ENCODE measurements at places on chromosomes 12 and 14.
A peak's percentile ranks its signal among the peaks of the same experiment; 100 is the strongest.

DNA sequence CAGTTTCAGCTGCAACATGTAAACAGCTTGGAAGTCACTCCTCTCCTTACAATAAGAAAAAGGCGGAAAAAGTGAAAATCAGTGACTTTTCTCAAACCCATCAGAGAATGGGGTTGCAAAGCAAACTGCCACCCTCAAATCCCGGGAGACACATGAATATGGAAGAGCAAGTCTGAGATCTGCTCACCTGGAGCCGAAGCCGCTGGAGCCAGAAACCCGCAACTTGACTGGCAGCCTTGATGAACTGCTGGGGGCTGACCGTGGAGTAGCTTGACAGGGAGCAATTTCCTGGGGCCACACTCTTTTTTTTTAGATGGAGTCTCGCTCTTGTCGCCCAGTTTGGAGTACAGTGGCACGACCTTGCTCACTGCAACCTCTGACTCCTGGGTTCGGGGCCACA lies 208.2 kb downstream of the KIF26A start:
- DNase-seq, result no peak

- DNase-seq, result no peak
These were observed 57.8 kb upstream of the FUT8 start for GRCh38 chr14:65354715-65355114.

DNA sequence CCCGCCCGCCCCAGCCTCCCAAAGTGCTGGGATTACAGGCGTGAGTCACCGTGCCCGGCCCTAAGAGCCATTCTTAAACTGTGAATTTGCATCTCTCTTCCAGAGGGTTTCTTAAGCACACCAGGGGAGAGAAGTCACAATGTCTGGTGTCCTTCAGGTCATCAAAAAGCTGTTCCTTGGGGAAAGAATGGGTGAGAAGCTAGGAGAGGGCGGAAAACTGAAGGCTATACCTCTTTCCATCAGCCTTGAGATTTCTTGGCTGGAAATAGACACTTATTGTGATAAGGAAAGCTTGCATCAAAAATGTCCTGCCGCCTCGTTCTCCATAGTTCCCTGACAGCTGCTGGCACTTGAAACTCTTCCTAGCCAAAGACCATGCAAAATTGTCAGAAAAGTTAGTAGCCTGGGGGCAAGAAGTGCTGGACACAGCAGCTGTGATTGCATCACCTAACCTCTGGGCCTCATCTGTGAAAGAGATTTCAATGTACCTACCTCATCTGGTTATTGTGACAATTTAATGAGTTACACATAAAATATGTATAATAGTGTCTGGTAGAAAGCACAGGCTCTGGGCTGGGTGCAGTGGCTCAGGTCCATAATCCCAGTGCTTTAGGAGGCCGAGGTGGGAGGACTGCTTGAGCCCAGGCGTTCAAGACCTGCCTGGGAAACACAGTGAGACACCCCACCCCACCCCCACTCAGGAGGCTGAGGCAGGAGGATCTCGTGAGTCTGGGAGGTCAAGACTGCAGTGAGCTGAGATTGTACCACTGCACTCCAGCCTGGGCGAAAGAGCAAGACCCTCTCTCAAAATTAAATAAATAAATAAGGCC lies 9.7 kb upstream of the UBC start:
- DNase-seq, result no peak

DNA sequence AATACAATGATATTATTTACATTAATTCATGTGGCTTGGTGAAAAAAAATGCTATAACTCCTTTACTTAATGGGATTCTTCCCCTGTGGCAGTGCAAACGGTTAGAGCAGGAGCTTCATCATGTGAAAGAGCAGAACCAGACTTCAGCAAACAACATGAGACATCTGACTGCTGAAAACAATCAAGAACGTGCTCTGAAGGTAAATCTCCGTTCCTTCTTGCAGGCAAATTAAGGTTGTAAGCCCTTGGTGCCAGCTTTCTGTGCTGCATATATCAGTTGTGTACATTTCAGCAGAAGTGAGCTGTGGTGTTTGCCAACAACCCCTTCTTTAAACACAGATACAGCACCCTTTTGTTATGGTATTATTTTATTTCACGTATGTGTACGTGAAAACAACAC lies 171.7 kb downstream of the MIPOL1 start:
- DNase-seq, result no peak

GRCh38 chr12:129459886-129460285 lies 443.9 kb downstream of the TMEM132D start:
- no peak for DNase-seq

DNA sequence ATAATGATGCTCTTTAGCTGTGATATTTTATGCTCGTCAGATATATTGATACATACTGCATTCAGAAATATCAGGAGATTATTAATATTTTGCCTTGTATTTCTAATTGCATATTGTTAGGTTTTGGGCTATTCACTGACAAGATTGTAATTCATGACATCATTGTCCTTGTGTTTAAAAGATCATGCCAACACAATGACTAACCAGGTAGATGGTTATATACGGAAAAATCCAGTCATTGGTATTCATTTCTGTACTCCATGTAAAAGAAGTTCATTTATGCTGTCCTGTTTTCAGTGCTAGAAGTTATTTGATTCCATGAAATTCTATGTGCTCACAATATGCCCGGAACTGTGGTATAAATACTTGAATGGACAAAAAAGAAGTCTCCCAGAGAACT lies 107.5 kb downstream of the KITLG start:
- DNase-seq, result no peak

GRCh38 chr12:123427036-123427769 lies 9.3 kb downstream of the RILPL2 start:
- no peak for DNase-seq

GRCh38 chr14:50619569-50620141 lies 48.5 kb downstream of the SAV1 start:
- DNase-seq, result peak; percentile 69
